ENCODE measurements at places on chromosomes 4 and X.

DNA sequence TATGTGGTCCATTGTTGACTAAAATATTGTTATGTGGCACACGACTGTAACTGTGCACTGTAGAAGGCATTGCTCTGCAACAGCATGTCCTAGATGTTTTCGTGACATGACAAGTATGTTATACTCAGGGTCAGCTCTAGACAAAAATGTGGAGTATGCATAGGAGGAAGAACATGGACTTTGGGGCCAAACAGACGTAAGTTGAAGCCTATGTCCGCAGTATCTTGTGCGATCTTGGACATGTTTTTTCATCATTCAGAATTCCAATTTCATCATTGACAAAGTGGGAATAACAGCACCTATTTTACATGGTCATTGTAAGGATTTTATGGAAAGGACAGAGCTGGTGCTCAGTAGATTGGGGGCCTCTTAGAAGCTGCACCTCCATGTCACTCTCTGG is 27.7 kb upstream of the PROM1 start:
- DNase-seq = no peak

GRCh38 chr4:1036095-1036494 is 24.7 kb downstream of the FGFRL1 start:
- DNase-seq = no peak

DNA sequence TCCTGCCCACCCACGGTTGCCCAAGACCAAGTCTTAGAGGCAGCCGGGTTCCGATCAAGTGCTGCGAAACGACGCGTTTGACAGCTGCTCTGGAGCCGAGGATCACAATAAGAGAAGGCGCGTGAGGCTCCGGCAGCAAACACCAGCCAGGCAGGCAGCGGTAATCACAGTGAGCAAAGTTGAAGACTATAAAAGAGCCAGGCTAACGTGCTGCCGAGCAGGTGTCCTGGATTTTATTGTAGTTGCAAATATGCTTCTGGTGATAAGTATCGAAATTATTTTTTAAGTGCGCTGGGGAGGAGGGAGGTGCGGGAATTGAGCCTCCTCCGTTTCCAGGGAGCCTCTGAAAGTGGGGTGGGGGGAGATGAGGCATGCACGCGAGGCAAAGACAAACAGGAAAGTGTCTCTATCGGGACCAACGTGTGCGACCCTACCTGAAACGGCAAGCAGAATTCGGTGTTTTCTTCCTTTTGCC is 590 bp downstream of the GABRA2 start:
- no peak for DNase-seq

DNA sequence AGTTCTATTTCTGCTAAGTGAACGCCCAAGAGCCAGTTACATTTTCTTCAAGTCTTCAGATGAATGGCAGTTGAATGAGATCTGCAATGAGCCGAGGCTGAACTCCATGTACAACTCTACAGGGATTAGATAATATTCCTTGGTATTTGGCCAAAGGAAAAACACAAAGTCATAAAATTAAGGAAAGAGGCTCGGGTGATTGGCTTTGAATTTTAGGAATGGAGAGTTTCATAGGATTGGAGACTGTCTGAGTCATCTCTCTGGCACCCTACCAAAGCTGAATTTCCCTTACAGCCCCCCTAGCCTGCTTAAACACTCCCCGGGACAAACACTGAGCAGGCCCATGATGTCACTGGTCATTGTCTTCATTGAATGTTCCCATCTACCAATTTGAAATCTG is 188.0 kb upstream of the C1QTNF7 start:
- no peak for DNase-seq

DNA sequence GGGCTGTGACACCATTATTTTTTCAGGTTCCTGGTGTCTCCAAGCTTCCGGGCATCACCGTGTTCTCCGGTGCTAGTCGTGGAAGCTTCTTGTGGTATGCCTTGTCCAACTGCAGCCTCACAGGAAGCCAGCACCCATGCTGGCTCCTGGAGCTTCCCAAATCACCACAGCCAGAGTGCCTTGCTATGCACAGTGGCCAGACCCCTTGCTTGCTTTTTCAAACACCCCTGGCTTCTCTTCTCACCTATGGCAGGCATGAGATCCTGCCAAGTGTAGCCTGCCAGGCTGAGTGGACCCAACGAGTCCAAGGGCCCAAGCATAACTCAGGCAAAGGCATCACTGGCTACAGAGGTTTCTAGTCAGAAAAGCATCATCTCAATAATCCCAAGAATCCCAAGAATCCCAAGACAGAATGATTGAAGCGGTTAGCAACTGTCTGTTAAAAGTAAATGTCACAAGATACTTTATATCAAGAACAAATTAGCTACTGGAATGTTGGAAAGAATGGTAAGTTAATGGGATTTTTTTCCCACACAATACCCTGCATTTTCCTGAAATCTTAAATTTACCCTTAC is 1522.9 kb downstream of the PCDH18 start:
- no peak for DNase-seq

GRCh38 chr4:179728305-179728704 is 2286.1 kb upstream of the AGA start:
- no peak for DNase-seq

- DNase-seq = no peak
Measured at GRCh38 chr4:110106931-110107296, 91.5 kb downstream of the ELOVL6 start.

DNA sequence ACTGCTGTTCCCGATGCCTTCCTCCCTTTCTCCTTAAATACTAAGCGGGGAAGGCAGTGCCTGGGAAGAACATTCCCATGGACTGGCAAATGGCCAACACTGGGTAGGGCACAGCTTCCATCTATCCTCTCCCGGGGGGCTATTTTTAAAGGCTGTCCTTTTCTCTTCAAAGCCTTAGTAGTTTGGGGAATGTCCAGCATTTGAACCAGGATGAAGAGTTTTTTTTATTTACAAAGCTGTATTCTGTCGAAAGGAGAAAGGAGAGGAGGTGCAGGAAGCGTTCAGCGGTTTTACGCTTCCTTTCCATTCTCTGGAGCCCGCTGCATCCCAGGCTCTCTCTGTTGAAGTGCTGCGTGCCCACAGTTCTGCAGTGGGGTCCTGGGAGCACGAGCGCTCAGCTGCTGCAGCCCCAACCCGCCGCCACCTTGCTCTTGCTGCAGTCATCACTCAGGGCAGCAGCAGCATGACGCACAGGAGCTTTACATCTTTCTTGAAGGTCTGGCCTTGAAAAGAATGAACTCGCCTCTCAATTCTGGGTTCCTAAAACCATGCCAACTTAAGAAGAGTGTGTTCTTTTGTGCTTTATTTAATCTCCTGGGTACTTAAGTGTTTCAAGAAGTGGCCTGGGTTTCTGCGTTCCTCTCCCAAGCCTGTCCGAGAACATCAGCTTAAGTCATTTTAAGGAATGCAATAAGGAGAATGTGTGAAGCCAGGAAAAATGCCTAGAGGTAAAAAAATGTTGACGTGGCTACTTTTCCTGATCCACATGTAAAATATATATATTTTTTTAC is 427.2 kb downstream of the MAPK10 start:
- DNase-seq = no peak

- DNase-seq = no peak
Measured at GRCh38 chr4:13704035-13704434, 76.5 kb upstream of the BOD1L1 start.

GRCh38 chrX:63761639-63762038 is 23.4 kb downstream of the ARHGEF9 start:
- DNase-seq = no peak

DNA sequence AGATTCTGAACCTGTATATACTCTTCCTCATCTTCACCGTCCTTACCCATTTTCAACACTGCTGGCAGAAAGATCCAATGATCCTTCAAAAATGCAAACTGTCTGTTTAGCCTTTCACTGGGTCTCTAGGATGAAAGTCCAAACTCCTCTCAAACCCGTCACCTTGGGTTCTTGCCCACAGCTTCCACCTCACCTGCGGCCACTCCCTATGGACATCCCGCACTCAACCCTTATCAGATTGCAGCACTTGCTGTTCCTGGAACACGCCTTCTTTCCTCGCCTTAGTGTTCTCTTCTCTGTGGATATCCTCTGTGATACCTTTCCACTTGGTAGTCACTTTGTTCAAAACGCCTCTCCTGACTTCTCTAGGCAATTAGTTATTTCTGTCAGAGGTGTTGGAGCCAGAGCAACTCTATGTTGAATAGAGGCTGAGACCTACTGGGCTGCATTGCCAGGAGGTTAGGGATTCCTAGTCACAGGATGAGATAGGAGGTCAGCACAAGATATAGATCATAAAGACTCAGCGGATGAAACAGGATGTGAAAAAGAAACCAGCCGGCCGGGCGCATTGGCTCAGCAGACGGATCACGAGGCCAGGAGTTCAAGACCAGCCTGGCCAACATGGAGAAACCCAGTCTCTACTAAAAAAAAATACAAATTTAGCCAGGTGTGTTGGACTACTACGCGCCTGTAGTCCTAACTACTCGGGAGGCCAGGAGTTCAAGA is 4.2 kb upstream of the NOCT start:
- DNase-seq = no peak

GRCh38 chr4:65983061-65983460 is 312.8 kb upstream of the EPHA5 start:
- DNase-seq = no peak

- DNase-seq = no peak
Measured at GRCh38 chrX:69089203-69089602, 76.0 kb downstream of the PJA1 start.

- no peak for DNase-seq
Measured at GRCh38 chrX:108177351-108178142, 86.0 kb downstream of the ATG4A start.

DNA sequence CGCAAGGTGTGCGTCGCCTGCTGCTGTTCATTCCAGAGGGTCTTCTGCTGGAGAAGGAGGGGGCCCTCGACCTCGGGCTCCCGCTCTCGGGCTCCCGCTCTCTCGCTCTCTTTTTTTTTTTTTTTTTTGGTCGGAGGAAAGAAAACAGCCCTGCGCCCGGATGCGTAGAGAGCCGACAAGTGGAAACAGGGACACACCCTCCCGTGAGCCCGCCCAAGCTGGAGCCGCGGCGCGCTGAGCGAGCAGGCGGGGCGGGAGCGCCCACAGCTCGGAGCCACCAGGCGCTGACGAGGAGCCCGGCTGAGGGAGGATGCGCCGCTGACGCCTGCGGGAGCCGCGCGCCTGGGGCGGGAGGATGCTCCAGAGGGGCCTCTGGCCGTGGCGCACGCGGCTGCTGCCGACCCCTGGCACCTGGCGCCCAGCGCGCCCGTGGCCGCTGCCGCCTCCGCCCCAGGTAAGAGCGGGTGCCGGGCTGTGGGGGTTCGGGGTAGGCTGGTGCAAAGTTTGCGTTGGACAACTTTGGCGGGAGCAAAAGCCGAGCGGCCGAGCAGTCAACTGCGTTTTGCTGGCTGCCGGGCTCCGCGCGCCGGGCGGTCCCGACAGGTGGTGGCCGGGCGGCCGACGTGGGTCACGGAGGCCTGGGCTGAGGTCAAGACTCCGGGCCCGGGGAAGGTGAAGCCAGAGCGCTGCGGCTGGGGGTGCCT is at the start of gene MCUB:
Gene MCUB (plus strand): TSS at position 264 of the 704 bp plus-strand sequence. CDS start 92 bp downstream, at position 356.
- peak; percentile 90 for DNase-seq

DNA sequence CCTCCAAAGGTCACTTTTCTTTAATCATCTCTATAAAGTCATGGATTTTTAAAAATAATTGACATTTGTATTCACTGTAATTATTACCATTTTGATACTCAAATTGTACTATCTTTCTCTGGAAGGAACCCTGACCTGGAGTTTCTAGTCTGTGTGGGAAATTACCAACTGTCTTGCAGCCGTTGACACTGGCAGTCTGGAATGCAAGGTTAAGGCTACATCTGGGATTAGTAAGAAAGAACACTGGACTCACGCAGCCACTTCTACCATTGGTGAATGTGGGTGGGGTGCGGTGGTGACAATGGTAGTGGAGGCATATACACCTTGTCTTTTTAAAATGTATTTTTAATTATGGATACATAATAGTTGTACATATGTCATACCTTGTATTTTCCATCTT is 40.9 kb downstream of the EGF start:
- no peak for DNase-seq
